Activated naive CD4-positive, alpha-beta T cell treated with anti-CD3 and anti-CD28 coated beads for 36 hours (primary cell): ENCODE measurements at places on chromosomes 6 and 20.

DNA sequence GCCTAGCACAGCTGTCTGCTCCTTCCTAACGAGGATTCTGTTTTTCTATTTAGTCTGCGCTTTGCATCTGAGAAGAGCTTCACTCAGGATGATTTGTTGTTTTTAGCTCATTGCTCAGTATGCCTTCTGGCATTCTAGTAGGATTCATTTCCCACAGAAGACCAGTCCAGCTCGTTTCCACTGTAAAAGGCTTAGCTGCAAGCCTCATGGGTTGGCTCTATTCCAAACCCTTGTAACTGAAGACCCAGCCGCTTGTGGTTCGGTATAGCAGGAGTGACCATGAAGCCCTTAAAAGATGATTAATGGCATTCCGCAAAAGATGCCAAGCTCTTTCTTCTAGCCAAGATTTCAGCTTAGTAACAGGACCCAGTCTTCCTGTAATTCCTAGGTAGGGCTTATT, 7.2 kb downstream of the ADGRF1 start:
- no peak for DNase-seq

- no peak for DNase-seq
These were observed 17.0 kb upstream of the CD109 start for GRCh38 chr6:73679009-73679408.

DNA sequence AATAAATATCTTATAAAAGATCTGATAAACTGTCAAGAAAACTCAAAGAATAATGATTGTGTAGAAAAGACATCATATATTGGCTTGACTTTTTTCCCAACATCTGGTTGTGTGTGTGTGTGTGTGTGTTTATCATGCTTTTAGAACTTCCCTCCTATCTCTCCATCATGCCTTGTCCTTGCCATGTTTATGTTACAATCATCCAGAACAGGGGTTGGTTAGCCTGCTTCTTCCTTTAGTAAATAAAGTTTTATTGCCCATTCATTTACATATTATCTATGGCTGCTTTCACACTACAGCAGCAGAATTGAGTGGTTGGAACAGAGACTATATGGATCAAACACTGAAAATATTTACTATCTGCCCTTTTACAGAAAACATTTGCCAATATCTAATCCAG, 52.8 kb upstream of the RIPOR2 start:
- no peak for DNase-seq

DNA sequence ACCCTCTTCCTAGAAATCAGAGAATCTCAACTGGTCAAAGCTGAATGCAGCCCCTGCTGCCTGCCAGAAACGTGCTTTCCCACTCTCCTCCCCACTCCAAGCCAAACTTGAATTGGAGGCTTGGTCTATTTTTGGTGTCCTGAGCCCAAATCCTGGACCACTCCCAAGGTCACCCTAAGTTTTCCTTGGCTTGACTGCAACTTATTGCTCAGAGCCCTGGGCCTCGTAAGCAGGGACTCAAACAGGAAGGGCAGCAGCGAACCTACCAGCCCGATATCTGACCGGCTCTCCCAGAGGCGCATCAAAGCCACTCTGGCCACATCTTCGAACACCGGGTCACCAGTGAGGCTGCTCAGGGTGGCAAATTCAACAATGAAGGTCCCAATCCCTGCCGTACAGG, 12.7 kb downstream of the EDEM2 start:
- no peak for DNase-seq

GRCh38 chr6:89954721-89955148, 60.5 kb downstream of the GJA10 start:
- peak; percentile 37 for DNase-seq

DNA sequence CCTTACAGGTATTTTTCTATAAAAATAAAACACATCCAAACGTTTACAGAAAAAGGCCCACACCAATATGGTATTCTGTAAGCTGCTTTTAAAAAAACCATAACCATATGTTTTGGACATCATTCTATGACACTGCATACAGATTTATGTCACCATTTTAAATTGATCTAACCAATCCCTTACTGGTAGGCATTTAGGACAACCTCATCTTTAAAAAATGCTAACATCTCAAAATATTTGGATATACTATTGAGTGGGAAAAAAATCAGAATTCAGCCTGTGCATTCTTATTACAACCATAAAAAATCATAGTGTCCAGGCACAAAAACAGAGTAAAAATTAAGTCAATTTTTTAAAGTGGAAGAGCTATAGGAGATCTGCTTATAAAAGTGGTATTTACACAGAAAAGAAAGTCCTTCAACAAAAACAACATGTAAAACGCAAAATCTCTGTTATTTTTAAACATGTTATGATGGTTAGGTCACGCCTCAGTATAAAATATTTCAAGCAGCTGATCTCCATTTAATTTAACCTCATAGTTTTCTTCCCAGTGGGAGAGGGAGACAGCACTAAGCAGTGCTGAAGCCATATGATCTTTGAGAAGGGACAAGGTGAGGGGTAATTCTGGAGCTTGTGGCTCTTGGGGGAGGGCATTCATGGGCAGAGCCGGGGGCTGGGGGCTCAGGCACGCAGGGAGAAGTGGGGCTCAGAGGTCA, 21.2 kb downstream of the TRAM2 start:
- no peak for DNase-seq

DNA sequence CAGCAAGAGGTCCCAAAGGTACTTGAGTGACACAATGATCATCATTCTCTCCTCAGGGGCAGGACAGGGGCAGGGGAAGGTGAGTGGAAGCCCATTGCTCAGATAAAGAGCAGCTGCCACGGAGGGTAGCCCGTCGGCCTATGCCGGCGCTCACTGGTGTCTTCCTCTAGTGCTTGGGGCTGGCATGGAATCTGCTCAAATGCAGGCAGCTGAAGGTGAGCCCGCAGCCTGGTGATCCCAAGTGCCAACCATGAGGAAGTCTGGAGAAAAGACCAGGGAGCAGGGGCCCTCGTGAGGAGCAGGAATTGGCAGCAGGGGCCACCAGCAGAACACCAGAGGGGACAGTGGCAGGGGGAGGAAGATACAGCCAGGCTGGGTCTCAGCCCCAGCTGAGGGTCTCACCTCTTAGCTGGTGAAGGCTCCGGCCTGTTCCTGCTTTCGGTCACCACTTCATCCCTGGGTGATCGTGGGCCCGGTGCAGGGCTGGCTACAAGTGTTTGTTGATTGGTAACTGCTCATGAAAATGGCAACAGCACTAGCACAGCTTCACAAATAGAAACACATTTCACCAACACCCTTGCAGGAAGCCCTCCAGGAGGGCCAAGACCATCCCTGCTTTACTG, 24.7 kb downstream of the RBCK1 start:
- DNase-seq = no peak

GRCh38 chr6:30087876-30088275, 12.3 kb upstream of the RNF39 start:
- no peak for DNase-seq

GRCh38 chr20:3765171-3765882, 2.2 kb downstream of the ADISSP start:
- no peak for DNase-seq

GRCh38 chr6:130945401-130945919, 117.6 kb downstream of the EPB41L2 start:
- DNase-seq = no peak

DNA sequence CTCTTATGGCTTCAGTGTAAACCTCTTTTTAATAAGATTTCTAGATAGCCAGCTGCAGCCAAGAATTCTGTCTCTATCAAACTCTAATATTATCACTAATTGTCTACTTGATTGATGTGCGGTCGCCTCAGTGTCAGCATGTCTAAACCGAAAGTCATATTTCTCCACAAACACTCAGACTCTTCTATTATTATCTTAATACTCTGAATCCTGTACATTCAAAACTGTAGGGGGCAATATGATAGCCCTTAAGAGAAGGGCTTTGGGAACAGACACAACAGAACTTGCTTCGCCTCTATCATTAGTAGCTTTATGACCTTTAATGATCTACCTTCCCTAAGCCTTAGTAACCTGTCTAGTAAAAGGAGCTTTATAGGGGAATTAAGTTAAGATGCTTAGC, 379.7 kb upstream of the PTCHD4 start:
- DNase-seq = no peak

DNA sequence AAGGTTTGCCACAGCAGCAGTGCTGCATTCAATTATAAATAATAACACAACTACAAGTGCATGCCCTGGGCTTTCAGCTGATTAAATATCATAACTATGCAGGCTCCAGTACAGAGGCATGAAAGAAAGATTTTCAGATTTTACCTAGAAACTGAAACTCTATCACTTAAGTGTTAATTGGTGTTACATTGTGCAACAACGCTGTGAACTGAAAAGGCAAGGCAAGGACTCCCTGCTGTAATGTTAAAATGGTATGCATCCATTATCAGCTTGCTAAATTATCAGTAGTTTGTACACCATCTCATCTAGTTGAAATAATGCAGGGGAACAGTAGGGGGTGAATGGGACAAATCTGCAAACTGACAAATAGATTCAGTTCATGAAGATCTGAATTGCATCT, 976.7 kb upstream of the MANEA start:
- DNase-seq = no peak

DNA sequence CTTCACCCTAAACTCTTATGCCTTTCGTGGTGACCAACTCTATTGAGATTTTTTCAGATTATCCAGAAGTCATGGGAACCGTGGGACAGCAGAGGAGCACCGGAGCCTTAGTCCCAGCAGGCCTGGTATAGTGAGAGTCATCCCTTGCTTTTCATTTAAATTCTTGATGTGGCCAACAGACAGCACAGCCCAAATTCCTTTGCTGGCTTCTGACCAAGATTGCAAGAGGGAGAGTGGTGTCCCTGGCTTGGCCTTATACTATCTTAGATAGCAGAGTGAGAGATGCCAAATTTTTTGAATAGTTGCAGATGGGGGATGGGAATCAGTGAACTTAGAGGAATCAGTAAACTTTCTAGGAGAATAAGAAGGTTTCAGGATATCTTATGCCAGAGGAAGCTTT, 7.8 kb downstream of the STX11 start:
- DNase-seq = no peak

- no peak for DNase-seq
These were observed 41.2 kb downstream of the EIF2S2 start for GRCh38 chr20:34070859-34071258.

- DNase-seq = no peak
These were observed 28.9 kb downstream of the MDFI start for GRCh38 chr6:41667195-41667594.

GRCh38 chr20:50514750-50515149, 4.6 kb downstream of the PTPN1 start:
- DNase-seq = peak; percentile 36

GRCh38 chr6:89522778-89523177, 89.8 kb downstream of the ANKRD6 start:
- DNase-seq = no peak

- peak; percentile 82 for DNase-seq
These were observed 27.1 kb downstream of the CD83 start for GRCh38 chr6:14144678-14145113.

DNA sequence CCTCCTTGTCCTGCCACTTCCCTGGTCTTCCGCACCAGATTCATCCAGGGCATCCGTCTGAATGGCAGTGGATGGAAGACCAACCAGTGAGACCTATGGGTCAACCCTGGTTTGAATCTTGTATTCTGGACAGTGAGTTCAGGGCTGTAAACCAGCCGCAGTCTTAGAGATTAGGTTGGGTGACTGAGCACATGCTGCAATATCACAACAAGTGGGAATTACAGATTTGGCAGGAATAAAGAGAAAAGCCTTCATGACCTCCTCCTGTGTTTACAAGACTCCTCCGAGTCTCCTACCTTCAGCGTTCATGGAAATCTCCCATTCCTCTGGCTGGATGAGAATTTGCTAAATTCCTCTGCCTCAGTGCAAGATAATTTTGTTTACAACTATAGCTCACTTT, 9.9 kb downstream of the ECI2 start:
- DNase-seq = no peak

GRCh38 chr6:145384503-145384902, 350.8 kb downstream of the EPM2A start:
- DNase-seq = no peak

DNA sequence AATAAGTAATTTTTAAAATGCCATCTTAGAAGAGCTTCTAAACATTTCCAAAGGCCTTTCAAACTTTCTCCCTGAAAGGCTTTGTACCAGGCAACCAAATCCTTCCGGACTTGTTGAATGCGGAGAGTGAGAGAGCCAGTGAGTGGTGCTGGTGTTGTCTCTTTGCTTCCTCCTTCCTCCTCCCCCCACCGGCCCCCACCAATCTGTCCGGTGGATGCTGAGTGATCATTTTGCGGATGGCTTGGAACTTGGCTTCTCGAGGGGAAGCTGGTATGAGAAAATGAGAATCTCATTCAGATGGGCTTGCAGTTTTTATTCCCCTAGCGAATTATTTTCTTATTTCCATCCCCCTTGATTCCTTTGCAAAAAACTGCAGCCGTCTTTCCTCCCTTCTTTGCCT, 97.3 kb downstream of the ANKRD60 start:
- no peak for DNase-seq

DNA sequence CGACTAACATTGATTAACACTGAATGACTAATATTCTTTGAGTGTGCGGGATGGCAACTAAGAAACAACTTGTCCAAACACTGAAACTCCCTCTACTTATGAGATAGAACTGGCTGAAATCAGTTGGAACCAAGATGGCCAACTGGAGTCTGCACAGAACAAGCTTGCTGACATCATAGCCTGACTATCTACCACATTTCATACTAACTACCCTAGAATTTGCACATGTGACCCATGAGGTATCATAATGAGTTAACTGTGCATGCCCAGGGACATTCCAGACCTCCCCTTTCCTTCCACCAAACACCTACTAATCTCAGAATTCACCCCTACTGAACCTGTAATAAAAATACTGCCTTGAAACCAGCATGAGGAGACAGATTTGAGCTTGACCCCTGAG, 43.2 kb downstream of the PHIP start:
- peak; percentile 35 for DNase-seq

- no peak for DNase-seq
These were observed 165.0 kb upstream of the PLCB4 start for GRCh38 chr20:8903655-8904605.

- no peak for DNase-seq
These were observed 92.3 kb downstream of the MRPL14 start for GRCh38 chr6:44034931-44035345.

GRCh38 chr20:37299718-37300528, 10.5 kb downstream of the MANBAL start:
- DNase-seq = no peak

DNA sequence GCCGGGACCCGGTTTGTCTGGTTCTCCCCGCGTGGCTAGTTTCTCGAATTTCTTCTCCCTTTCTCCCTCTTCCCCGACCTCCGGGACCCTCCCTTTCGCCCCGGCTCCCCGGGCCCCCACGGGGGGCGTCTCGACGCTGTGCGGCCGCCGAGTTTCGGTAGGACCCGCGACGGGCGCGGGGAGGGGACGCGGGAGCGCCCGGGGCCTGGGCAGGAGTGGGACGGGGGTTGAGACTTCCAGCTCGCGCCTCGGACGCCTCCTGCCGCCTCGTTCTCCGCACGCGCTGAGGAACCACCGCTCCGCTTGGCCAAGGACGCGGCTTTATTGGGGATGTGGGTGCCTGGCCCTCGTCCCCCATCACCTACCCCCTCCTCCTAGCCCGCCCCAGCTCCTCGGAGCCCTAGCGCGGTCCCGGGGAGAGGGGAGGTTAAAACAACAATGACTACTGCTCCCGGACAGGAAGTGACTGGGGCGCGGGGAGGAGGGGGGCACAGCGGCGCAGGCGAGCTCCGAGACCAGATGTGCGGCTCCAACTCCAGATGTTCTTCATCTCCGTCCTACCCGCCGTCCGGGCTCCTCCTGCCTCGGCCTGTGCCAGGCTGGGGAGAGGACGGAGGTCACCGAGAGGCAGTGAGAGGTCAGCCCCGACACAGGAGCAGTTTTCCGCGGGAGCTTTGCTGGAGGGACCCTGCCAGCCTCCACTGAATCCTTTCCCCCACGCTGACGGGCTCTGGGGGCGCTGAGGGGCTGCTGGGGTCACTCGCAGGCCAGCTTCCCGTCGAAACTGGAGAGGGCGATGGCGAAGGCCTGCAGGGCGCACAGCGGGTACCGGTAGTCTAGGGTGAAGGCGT, 917 bp upstream of the TEAD3 start:
- peak; percentile 69 for DNase-seq
